Breast epithelium (tissue), 4 donors: ENCODE measurements at places on chromosomes 5 and 9. TPM values are rescaled to one million over a fixed set of nuclear protein-coding genes. Genes with fewer than 3 reads are reported as not detected.

STC2 gene
- total RNA-seq = 502 TPM

IL3 gene
- total RNA-seq = not detected

MSX2 gene
- total RNA-seq = 12.7 TPM

- no peak for DNase-seq
Observed at GRCh38 chr5:151549713-151550112, 41.4 kb downstream of the FAT2 start.

- no peak for DNase-seq
Observed at GRCh38 chr9:35828716-35829083, at the start of gene FAM221B. TSS of gene FAM221B (minus strand) at chr9:35828732. CDS start at chr9:35826161, 2,571 bp downstream.

DNA sequence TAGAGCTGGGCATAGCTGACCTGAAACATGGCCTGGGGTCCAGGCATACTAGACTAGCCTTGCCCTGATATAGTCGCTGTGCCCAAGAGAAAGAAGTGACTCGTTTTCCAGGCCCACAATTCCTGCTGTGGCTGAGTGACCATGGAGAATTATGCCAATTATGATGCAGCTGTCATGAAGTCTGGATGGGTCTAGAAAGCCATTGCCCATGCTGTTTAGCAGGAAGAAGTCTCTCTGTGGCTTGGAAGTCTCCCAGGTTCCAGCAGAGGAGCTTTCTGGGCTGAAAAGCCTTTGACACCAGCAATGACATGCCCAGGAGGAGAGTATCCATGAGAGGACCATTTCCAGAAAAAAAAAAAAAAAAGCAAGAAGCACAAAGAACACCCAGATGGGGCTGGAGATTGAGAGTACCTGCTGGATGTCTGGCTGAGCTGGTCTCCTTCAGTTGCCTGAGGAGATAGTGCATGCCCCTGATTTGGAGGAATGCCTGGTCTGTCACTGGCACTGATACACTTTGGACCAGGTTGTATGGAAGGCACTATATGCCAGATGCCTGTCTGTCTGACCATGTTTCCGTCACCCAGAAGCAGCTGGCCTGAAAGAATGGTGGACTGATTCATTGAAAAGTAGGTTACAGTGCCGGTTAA, 128.0 kb upstream of the EPB41L4A start:
- DNase-seq = no peak

- no peak for DNase-seq
Observed at GRCh38 chr9:71683598-71684235, 84.6 kb downstream of the CEMIP2 start.

DNA sequence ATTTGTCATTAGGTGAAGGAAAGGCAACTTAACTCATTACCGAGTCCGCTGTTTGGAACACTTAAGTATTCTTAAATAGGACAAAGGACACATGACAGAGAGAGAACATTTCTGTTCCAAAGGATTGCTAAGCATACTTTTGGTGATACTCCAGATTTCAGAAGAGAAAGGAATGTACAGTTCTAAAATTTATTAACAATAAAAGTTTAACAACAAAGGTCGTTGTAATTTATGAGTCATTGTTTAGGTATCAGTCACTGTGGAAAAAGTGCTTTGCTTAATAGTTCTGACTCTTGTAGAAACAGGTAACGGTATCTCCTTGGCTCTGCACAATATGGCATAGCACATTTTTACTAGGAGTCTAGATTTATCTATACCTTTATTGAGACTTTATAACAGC, 36.3 kb upstream of the PAM start:
- no peak for DNase-seq

DNA sequence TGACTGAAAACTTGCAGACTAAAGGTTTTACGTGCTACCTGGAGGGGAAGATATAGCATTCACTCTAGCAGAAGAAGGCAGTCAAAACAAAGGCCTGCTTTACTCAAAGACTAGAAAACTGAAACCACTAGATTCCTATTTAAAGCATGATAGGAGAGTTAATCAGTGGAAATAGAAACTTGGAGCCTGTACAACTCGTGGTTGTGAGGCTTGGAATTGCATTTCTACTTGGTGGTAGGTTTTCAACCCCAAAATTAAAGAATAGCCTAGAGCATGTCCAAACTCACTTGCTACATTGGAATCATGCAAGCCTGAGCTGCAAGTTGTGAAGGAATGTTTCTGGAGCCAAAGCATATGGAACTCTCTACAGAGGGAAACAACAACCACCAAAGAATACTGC, 1526.4 kb upstream of the NUDT12 start:
- no peak for DNase-seq

DNA sequence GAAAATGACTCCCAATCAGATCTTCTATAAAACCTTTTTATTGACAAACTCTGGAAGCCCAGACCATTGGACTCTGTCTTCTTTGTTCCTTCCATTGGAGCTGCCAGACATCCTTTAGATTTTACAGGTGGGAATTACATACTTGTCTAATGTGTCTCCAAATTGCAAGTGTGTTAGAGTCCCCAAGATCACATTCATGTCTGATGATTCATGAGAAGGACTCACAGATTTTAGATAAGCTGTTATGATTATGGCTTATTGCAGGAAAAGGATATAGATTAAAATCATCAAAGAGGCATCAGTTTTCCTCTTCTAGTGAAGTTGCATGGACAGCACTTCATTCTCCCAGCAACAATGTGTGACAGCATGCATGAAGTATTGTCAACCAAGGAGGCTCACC, 70.4 kb downstream of the MUSK start:
- DNase-seq = no peak

- DNase-seq = no peak
Observed at GRCh38 chr5:16913187-16914107, 22.6 kb downstream of the MYO10 start.

- DNase-seq = no peak
Observed at GRCh38 chr5:115440782-115441451, 103.7 kb downstream of the FEM1C start.
